ENCODE measurements at places on chromosomes 1 and 21.

DNA sequence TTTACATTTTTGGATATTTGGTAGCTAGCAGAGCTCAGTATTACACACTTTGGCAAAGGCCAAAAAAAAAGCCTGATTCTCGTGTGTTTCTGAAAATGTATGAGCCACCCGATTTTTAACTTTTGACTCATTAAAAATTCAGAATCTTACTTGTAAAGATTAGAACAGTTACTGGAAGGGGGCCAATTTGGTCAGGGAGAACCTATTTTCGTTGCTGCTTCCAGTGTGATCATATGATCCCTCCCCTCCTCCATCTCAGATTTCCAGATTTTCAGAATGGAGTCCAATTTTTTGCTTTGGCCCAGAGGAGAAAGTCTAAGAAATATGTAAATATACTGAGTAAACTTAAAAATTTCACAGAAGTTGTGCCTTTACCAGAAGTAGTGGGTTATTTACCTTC lies 3.2 kb upstream of the OR2AK2 start:
- no peak for DNase-seq

DNA sequence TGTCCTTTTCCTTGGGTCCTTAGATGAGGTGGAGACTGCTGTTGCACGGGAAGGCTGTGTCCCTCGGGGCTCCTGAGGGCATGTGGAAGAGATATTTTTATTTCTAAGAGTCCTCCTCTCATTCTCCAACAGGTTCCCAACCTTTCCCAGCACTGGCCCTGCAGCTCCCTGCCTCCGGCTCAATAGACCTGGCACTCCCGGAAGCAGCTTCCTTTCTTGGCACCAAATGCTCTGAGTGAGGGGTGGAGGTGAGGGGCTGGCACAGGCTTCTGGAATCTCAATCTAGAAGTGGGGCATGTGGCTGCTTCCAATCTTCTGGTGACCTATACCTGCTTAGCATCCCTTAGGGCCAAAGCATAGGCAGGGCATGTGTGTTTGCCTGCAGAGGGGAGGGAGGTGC lies 4.5 kb downstream of the ETV3L start:
- DNase-seq, result no peak

GRCh38 chr1:178684542-178685000 lies 40.5 kb upstream of the RALGPS2 start:
- DNase-seq, result no peak

DNA sequence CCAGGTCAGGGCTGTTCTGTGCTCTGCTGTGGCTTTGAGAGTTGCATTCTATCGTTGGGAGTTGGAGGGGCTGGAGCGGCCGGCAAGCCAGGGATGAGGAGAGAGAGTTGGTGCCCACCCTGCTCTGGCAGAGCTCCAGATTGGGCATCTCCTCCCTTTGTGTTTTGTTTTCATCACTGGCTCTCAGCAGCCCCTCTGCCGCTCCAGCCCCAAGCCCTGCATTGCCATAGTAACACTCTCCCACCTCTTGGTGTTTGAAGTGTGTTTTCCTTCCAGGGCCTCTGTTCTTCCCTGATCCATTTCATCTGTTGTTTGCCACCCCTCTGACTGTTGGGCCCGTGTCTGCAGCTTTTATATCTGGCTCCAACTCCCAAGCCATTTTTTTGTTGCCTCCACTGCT lies 152.7 kb downstream of the URB2 start:
- no peak for DNase-seq

DNA sequence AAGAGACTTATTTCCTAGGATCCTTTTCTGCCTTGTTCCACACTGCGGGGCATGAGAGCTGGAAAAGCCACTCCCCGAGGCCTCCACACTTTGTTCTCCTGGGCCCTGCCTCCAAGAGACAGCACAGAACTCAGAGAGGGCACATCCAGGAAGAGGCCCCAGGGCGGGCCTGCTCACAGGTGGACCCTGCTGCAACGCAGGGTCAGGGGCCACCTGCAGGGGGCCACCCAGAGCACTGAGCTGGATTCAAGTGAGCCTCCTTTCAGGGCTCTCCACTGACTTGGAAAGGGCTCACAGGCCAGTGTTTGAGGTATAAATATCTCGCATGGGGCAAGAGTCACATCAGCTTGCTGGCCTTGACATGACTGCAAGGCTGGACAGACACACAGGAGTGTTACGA lies 4.8 kb downstream of the RGS16 start:
- DNase-seq, result no peak

GRCh38 chr1:76186554-76187170 lies 112.1 kb downstream of the ST6GALNAC3 start:
- DNase-seq, result no peak

DNA sequence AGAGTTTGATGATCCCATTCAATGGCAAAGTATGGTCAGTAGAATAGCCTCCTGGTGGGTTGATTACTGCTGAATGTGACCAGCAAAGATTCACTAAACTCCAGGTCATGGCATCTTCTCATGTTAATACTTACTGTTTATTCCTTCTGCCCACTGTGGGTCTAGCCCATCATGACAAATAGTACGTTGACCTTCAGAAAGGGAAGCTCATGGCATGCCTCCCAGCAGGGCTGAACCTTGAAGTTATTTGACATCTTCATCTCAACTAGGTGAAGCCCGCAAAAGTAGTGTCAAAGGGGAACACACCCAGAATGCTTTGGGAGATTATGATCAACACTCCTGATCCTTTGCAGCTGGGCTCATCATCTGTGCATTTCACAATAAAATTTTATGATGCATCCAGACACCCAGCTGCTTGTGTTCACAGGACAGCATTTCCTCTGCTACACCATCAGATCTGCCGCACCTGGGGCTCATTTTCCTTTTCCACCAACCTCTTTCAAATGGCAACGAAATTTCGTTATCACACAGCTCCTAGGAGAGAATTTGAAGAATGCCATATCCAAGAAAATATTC lies 49.6 kb downstream of the HLX start:
- DNase-seq, result no peak

GRCh38 chr1:217014066-217014465 lies 290.8 kb upstream of the ESRRG start:
- no peak for DNase-seq
